CD4-positive, alpha-beta T cell (primary cell): ENCODE measurements at places on chromosomes 3 and 15. TPM values are rescaled to one million over a fixed set of nuclear protein-coding genes. Genes with fewer than 3 reads are reported as not detected.

Gene EID1
- 41.0 TPM for total RNA-seq

Gene CFAP92
- 0.19 TPM for total RNA-seq

Gene MCTP2
- total RNA-seq: 10.8 TPM

Gene CAMP
- not detected for total RNA-seq

Gene PLIN1
- 0.08 TPM for total RNA-seq

Gene ZNF501
- total RNA-seq: 0.47 TPM

DNA sequence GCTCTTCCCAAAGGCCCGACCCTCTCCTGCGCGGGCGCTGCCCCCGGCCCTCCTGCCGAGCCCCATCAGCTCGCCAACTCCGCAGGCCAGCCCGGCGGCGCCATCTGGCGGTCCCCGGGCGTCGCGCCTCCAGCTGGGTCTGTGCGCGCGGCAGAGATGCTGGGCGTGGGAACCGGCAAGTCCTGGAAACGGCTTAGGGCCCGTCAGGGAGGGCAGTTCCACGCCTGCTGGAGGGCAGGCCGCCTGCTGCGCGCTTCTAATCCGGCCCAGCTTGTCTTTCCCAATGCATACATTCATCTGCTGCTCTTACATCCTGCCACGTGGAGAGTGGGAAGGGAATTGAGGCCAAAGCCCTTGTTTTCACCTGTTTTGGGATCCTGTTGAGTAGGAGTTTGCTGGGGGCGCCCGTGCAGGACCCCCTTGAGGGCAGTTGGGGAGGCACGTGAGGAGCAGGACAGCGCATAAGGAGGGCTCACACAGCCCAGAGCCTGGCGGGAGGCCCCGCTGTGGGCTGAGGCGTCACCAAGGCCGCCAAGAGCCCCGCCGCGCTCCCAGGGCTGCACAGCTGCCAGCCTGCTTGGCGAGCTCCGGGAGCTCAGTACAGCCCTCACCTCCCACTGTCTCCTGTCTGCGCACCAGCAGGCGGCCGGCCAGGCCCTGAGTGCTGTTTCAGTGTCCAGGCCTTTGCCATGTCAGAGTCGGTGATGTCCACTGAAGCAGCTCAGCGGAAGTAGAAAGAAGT lies 165.6 kb downstream of the NSMCE3 start:
- DNase-seq: peak; percentile 45

- no peak for DNase-seq
Measured at GRCh38 chr3:30602946-30603345, 3.5 kb upstream of the TGFBR2 start.

- no peak for DNase-seq
Measured at GRCh38 chr3:23496165-23496564, 293.0 kb downstream of the UBE2E2 start.

DNA sequence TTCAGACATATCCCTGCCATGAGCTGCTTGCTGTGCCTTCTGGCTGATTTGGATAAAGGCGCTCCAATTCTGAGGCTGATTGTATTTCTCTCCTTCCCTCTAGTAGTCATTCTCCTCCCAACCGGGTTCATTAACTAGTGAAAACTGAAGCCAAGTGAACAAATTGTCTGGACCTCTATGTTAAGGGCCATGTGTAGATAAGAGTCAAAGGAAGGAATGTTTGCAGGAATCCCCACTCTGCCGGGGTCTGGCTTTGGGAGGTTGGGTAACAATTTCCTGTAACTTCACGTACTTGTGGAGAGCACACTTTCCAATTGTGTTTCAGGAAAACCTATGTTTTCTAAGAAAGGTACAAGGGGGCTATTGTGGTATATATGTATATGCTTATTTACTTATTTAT lies 38.2 kb upstream of the SUCLG2 start:
- DNase-seq: no peak

DNA sequence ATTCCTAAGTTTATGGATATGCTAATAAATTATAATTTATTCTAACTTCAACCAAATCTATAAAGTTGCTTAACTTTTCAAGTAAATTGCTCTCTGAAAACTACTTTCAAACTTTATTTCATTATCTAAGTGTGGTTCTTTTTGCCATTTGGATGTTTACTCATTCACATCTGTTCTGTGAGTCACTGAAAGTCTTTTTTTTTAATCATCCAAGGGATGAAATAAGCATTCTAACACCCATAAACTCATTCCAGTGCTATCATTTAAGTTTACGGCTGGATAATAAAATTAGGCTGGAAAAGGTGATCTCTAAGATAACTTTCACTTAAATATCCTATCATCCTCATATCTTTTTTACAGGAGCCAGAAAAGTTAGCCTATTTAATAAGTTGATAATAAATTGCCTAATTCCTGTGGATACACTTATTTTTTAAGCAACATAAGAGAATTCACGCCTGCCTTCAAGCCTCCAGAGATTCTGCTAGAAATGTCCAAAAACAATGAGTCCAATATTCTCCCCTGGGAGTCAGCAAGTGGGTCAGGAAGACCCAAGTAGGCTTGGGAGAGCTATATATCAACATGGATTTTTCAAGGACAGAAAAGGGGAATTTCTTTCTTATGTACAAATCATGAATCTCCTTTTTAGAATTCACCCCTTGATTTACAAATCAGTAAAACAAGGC lies 25.8 kb downstream of the SCG3 start:
- no peak for DNase-seq

GRCh38 chr3:99485286-99485685 lies 153.1 kb upstream of the COL8A1 start:
- no peak for DNase-seq

- no peak for DNase-seq
Measured at GRCh38 chr3:66483006-66483405, 17.8 kb downstream of the LRIG1 start.

GRCh38 chr3:88879905-88880304 lies 227.5 kb upstream of the EPHA3 start:
- no peak for DNase-seq

GRCh38 chr3:70603103-70603502 lies 290.7 kb upstream of the MDFIC2 start:
- DNase-seq: no peak

- DNase-seq: no peak
Measured at GRCh38 chr15:68310804-68311463, 33.4 kb downstream of the FEM1B start.

GRCh38 chr3:124116906-124117305 lies 125.0 kb upstream of the ROPN1 start:
- DNase-seq: no peak

DNA sequence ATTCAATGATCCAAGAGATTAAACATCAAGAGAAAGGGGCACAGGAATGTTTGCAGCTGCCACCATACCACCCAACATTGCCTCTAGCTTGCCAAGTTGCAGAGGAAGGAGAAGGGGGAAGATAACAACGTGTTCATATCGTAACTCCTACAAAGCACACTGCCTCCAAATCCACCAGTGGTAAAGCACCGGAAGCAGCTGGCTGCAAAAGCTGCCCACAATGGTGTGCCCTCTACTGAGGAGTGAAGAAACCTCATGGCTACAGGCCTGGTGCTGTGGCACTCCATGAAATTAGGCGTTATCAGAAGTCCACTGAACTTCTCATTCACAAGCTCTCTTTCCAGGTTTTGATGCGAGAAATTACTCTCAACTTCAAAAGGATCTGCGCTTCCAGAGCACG lies 263.9 kb upstream of the STT3B start:
- no peak for DNase-seq
